ENCODE measurements at places on chromosomes 6 and 20.

DNA sequence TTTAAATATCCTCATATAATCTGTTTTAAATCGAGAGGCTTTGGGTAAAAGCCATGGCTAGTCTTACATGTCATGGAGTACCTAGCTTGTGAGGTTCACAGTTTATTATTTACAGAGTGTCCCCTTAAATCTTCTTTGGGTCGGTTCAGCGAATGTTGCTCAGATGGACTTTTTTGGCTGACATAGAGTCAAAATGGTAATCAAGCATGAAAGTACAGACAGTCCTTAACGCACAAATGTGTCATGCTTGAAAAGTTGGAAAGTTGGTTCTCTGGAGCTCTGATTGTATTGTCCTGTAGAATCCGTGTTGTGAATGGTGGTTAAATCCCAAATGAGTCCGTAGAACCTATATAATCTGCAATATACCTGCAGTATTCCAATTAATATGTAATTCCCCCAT lies 22.0 kb downstream of the PTPN1 start:
- DNase-seq = no peak

DNA sequence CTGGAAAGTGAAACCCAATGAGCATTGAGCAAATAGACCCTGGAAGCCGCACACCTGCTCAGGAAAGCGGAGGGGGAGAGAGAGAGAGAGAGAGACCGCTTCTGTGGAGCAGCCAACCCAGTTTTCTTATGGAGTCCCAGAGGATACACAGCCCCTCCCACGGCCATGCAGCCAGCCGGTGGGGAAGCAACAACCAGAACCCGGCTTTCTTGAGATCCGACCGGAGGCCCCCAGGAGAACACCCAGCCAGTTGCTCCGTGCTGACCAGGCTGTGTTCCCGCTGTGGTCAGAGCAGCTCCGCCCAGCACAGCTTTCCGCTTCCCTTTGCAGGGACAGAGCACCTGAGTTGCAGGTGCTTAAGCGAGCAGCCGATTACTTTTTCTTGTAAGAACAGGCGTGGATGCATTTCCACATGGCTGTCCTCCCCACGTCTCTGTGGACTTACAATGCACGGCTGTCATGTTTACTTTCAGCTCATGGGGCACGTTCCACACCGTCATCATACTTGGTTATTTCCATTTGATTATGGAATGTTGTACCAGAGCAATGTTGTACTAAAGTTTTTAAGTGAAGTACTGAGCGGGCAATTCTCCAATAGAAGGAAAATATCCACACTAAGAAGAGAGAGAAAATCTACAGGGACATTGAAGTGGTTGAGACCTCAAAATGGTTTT lies 381.9 kb downstream of the THBS2 start:
- DNase-seq = no peak

- no peak for DNase-seq
Measured at GRCh38 chr6:107061125-107062020, 33.4 kb downstream of the MTRES1 start.

- no peak for DNase-seq
Measured at GRCh38 chr6:89680150-89680549, 41.6 kb upstream of the LYRM2 start.

GRCh38 chr6:166752097-166752496 lies 125.0 kb upstream of the RPS6KA2 start:
- DNase-seq = no peak

- DNase-seq = no peak
Measured at GRCh38 chr6:106628658-106629102, 618 bp downstream of the RTN4IP1 start.
